ENCODE measurements at places on chromosomes 12 and 14.
A peak's percentile ranks its signal among the peaks of the same experiment; 100 is the strongest.

GRCh38 chr14:38310420-38310995 lies 54.6 kb upstream of the CLEC14A start:
- no peak for DNase-seq

DNA sequence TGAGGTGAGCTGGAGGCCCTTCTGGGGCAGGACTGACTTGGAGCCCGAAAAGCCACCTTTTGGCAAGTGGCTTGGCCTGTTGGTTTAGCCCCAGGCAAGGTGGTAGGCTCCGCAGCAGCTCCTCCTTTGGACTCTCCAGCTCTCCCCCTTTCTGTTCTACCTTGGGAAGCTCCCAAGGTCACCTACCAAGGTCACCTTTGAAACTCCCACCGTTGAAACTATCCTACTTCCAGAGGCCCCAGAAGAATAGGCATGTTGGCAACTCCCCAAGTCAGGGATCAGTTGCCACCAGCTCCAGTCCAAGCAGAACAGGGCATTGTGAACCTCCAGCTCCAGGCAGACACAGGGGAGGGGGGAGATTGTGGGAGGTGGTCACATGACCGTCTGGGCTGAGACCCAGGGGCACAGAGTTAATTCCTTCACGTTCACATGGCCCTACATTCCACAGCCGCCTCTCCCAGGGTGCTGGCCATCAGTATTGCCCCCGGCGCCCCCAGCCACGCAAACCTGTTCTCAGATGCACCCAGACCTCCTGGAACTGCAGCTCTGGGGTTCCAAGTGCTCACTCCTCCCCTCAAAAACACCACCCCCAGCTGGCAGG lies 14.4 kb downstream of the IRF2BPL start:
- DNase-seq = peak; percentile 78

DNA sequence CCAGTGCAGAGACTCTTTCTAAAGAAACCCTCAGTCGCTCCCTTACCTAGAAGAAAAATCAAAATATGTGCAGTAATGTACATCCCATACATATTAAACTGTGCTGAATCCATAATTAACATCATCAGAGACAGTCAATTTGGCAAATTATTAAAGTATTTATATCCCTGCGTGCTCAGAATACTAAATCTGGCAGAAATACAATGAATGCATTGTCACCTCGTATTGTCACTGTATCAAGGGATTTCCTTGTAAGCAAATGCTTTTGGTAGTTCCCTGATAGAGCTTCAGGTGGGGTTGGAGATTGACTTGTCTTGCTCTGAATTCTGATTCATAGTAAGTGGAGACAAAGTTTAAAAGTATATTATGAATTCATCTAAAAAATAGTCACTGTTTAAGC lies 319.1 kb downstream of the PPFIA2 start:
- no peak for DNase-seq

DNA sequence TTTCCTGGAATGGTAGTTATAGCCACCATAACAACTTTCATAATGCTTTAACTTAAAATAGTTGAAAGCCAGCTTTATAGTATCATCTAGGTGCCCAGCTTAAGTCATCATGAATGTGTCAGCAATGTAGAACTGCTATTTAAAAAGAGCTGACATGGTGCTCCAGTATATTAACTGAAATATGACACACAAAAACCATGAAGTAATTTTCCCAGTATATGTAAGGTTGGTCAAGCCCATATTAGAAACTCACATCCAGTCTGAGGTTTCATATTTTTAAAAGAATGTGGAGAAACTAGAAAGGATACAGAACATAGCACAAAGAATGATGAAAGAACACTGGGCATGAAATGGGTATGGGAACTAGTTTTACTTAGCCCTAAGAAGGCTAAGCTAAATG lies 121.3 kb upstream of the KRAS start:
- no peak for DNase-seq

- DNase-seq = no peak
Observed at GRCh38 chr12:19220852-19221466, 91.4 kb downstream of the PLEKHA5 start.

DNA sequence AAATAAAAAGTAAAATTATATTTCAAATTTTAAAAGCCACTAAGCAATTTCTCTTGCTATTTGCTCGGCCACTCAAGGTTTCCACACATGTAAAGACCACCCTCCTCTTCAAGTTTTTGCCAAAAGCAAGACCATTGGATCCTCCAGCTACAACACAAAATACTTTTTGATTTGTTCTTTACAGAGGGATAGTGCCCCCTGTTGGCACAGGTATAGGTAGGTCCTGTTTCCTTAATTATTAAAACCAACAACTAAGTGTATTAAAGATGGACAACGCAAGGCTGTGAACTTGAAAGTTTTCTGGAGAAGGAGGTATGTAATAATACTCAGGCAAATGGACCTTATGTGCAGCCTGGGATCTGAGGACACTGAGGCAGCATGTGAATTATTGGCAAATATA lies 23.8 kb downstream of the ATP6V1D start:
- no peak for DNase-seq

- DNase-seq = peak; percentile 71
Observed at GRCh38 chr12:26195641-26196420, 458 bp downstream of the SSPN start.

DNA sequence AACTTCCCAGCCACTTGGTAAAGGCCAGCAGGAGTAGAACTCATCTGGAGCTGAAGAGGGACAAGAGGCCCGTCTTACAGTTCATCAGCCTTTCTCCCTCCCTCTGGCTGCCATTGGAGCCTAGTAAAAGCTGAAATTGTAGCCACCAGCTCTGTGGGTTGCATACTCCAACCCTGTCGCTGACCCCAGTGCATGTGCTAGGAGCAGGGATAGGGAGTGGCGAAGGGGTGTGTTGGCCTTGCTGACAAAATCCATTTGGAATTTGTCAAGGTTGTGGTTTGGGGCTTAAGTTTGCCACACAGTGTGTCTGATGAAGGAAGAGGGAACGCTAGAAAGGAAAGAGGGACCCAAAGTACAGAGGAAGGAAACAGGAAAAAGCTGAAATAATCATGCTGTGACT lies 4.0 kb upstream of the ARF3 start:
- DNase-seq = no peak

DNA sequence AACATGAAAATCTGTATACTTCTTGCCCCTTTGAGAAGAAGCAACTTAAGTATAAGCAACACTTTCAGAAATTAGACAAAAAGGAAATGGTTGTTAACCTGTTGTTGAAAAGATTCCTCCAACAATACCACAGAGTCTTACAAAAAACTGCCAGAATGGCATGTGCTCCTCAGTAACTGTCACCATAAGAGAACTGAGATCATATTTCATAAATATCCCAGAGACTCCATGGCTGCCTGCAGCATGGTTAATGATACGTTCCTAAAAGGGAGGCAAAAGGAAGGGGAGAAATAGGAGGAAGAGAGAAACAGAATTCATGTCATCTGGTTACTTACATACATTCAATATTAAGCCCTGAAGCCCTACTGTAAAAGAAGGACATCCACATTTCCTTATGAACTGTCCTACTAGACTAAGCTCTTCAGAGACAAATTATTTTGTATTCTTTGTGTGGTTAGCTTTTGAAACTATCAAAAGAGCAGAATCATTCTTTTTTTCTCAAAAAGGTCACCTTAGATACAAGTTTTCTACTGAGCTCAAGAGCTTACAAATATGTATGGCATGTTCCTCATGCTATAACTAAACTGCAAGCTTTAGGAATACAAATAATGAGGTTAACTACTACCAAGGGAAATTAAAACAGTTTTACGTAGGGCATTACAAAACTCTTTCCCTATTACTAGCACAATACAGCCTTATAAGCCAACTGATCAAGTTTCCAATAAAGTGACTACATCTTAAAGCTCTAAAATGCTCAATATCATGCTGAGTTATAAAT lies 37.8 kb downstream of the ERGIC2 start:
- DNase-seq = no peak

- no peak for DNase-seq
Observed at GRCh38 chr12:32159925-32160324, 53.3 kb downstream of the BICD1 start.

GRCh38 chr14:38127356-38127755 lies 80.3 kb upstream of the SSTR1 start:
- no peak for DNase-seq

DNA sequence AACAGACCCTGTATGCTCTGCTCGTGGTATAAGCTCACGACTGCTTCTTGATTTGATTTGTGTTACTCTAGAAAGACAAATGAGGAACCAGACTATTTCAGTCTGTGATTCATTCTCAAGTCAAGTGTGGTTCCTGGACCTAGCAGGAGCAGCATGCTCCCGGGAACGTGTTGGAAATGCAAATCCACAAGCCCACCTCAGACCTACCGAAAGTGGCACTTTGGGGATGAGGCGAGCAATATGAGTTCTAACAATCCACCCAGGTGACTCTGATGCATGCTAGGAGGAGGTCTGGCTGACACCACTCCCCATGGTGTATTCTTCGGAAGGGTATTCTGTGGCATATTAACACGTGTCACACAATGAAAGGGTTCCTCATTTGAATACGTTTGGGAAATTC lies 59.5 kb upstream of the TMX1 start:
- DNase-seq = no peak

GRCh38 chr14:104332634-104333270 lies 194.4 kb downstream of the KIF26A start:
- DNase-seq = no peak

Measured in Right ventricle myocardium inferior (tissue), 1 donor.